ENCODE measurements at places on chromosomes 2 and 18.

- no peak for DNase-seq
Measured at GRCh38 chr2:14901737-14902136, 269.2 kb downstream of the LRATD1 start.

- no peak for DNase-seq
Measured at GRCh38 chr2:69255760-69256159, 131.3 kb downstream of the GFPT1 start.

DNA sequence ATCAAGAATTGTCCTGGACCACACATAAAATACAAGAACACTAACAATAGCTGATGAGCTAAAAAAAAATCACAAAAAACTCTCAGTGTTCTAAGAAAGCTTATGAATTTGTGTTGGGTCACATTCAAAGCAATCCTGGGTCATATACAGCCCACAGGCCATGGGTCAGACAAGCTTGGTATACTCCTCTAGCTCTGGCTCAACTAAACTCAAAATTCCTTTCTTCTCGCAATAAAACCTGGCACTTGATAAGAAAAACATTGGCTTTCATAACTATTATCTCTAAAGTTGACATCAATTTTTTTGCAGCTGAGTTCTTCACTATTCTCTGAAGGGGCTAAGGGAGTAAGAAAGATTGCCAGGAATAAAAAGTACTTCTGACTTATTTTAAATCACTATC lies 38.3 kb downstream of the FBXO48 start:
- no peak for DNase-seq

DNA sequence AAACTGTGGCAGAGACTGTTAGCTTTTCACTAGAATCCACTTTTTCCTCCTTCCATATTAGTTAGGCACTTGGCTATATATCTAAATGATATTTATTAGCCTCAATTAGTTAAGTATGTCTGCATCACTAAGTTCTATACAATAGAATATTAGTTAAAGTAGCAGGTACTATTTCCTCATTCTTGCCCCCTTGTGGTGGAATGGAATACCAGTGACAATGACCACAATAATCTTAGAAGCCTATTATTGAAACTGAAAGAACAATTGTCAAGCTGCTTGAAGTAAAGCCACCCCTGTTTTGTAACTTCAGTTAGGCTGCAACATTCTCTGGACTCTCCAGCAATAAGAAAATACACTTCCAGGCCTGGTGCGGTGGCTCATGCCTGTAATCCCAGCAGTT lies 476.3 kb upstream of the VWC2L start:
- peak; percentile 52 for DNase-seq

DNA sequence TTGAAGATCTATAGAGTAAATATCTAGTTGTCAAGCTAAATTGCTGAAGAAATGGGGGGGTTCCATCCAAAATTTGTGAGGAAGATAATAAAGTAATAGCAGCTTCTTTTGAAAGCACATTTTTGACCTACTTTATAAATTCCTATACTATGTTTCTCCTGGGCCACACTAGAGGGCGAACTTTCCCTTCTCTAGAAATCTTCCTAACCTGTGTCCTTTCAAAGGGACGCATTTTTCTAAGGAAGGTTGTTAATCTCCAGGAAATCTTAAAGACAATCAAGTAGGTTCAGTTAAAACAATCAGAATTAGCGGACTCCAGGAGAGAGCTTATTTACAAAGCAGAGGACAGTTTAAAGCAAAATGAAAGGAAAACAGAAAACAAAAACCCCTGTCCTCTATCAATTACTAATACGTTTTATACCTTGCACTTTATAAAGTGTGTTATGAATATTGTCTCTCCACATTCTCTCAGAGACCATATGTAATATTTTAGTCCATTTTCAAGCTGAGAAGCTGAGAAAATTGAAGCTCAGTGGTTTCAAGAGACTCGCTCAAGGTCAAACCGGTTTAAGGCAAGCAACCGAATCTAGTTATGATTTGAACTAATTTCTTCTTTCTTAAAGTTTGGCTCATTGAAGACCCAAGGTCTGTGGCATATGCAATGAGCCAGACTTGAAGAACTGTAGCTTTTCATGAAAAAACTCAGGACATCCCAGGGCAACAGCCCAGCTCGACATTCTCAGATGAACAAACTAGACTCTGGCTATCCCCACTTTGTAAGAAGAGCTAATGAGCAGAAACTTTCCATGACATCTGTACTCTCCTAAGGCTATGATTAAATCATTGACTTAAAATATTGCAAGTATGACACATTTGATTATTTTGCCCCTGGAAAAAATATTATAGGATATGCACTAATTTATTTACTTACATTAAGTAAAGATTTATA lies 273.6 kb downstream of the PAX3 start:
- DNase-seq, result peak; percentile 16

DNA sequence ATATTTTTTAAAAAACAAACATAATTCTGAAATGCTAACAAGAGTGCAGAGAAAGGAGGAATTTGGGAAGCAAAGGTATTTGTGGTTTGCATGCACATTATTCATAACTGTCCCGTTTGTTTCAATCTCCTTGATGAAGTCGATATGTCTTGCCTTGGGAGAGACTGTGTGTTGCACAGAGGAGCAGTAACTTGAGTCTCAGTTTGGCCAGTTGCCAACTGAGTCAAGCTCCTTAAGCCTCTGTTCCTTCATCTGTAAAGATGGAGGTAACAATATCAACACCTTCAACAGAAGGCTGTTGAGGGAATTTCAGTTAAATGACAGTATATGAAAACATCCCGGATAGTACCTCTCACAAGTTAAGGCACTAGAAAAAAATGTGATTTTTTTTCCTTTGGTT lies 226.2 kb downstream of the ASXL3 start:
- no peak for DNase-seq

DNA sequence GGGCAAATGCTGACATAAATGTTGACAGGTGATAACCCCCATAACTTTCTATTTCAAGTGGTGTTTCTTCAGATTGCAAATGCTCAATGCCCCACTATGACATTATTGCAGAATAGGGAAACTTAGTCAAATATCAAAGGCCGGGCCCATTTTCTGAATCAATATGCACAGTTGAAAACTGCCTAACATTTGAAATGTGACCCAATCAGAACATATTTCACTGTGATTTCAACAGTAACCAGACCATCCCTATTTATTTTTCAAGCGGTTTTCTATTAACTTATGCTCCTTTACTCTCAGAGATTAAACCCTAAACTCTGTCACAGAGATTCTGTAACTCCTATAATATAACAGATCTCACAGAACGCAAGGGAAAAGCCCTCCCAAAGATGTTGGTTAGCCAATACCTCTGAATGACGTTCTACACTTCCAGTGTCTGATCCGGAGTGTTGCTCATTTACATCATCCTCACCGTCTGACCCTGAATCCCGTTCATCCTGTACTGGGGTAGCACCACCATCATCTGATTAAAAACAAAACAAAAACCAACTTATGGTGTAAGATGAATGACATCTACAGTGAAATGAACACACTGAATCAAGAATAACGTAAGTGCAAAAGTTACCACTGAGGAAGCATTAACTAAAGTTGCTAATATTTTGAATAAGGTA lies 2.9 kb downstream of the IWS1 start:
- DNase-seq, result peak; percentile 45

- no peak for DNase-seq
Measured at GRCh38 chr18:75884728-75885127, 457.2 kb upstream of the SMIM21 start.

- no peak for DNase-seq
Measured at GRCh38 chr2:239526038-239526437, 125.2 kb upstream of the HDAC4 start.

DNA sequence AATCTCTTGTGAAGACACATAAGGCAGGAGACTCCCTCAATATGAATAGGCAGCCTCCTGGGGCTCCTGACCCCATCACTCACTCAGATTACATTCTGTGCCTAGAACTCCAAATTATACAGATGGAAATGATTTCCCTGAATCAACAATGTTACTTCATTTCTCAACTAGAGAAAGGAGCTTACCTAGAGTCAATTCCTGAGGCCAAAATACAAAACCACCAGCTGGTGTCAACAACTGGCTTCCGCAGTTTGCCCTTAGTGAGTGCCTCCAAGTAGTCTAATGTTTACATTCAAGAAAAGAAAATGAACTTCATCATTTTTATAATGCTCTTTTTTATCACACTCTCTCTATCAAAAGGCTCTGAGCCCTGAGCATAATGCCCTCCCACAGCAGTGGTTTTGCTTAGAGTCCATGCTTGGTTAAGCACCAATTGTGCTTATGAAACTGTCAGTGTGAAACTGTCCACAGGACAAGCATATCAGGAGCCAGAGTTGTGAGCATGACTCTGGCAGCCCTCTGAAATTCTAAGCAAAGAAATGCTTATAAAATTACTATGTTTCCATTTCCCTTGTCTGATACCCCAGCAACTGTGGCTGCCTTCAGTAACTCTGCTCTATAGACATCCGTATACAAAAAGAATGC lies 305.7 kb upstream of the PKDCC start:
- no peak for DNase-seq

GRCh38 chr2:128424406-128425171 lies 105.9 kb upstream of the HS6ST1 start:
- no peak for DNase-seq

DNA sequence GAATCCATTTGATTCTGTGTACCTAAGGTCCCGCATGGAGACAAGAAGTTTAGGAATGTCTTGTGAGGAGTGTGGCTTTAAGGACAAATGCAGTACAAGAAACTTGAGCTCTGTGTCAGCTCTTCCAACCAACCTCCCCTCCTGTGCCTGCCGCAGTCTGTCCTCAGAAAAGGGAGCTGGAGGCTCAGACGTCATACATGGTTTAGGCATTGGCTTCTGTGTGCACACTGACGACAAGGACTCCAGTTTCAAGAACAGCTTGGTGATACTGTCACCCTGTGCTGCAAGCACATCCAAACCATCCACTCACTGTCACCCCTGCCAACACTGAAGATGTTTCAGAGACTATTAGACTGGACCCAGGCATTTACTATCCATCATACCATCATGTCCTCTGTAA lies 470.4 kb downstream of the IRS1 start:
- DNase-seq, result no peak

- DNase-seq, result no peak
Measured at GRCh38 chr2:157967856-157968255, 91.7 kb upstream of the ACVR1 start.

- no peak for DNase-seq
Measured at GRCh38 chr18:22822024-22822423, 111.1 kb upstream of the RBBP8 start.

DNA sequence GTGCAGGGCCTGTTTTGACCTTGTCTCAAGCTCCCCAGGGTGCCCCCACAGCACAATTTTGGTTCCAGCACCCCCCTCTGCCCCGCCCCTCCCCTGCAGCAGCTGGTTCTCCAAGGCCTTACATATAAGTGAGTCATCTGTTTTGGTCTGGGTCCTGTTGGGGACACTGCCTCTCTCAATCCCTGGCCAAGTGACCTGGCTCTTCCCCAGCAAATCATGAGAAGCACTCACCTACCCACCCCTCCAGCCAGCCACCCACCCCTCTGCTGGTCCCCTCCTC lies 90.5 kb downstream of the INHBB start:
- DNase-seq, result no peak

GRCh38 chr2:64853306-64853705 lies 135.9 kb upstream of the SLC1A4 start:
- no peak for DNase-seq

- DNase-seq, result no peak
Measured at GRCh38 chr2:75820693-75821092, 110.0 kb upstream of the GCFC2 start.

DNA sequence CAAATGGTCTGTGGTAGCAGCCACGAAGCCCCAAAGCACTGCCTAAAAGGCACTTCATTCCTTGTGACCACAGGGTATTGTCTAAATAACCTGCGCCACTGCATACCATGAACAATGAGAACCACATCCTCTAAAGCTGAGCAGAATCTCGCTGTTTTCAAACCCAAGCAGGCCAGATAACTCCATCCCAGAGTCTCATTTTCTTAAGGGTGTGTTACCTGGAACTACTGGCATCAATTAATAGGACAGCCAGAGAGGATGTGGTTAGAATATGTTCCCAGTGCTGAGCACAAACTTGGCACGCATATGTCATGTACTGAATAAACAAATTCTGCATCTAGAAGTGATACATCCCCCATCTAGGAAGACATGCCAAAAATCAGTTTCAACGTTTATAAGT lies 13.0 kb downstream of the VPS4B start:
- DNase-seq, result no peak

- no peak for DNase-seq
Measured at GRCh38 chr2:205628422-205628821, 53.9 kb upstream of the NRP2 start.

Measured in suppressor macrophage treated with lipopolysaccharide for 4 hours (primary cell).